ENCODE measurements at places on chromosomes 12 and 14. TPM values are rescaled to one million over a fixed set of nuclear protein-coding genes. Genes with fewer than 3 reads are reported as not detected.

DNA sequence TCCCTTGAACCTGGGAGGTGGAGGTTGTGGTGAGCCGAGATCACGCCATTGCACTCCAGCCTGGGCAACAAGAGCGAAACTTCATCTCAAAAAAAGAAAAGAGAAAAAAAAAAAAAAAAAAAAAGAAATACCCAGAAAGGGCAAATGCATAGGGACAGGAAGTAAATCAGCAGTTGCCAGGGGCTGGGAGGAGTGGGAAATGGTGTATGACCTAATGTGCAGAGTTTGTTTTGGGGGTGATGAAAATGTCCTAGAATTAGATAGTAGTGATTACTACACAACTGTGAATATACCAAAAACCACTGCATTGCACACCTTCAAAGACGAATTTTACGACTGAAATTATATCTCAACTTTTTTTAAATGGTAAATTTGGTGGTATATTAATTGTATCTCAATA lies 20.4 kb downstream of the DUSP16 start:
- DNase-seq: no peak

The TDRD9 gene
- 0.50 TPM for total RNA-seq

DNA sequence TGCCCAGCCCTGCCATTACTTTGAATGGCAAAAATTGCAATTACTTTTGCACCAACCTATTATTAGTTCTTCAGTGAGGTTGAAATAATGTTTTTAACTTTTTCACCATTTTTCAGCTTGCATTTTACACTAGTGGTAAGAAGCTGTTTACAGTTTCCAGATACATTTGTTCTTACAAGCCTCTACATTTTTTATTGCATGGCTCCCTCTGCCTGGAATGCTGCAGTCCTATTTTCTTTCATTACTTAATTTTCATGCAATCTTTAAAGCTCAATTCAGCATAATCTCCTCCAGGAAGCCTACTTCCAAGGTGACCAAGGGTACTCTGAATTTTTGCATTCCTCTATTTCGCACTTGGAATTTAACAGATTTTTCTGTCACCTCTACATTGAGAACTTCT lies 33.4 kb downstream of the CCER1 start:
- DNase-seq: peak; percentile 12

DNA sequence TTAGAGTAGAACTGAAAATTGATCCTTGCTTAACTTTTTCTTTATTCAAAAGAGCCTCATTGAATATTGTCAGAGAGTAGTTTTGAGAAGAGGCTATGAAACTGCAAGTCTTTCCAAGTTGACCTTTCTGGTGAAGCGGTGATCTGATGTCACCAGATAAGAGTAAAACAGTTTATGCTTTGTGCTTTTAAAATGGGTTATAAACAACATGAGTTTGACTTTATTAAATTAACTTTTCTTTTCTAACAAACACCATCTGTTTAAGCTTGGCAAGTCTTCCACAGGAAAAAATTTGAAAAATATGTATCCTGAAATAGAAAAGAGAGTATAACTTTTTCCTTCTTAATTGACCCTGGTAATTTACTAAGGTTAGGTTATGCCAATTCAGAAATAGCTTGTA lies 408.7 kb upstream of the NOVA1 start:
- DNase-seq: no peak

DNA sequence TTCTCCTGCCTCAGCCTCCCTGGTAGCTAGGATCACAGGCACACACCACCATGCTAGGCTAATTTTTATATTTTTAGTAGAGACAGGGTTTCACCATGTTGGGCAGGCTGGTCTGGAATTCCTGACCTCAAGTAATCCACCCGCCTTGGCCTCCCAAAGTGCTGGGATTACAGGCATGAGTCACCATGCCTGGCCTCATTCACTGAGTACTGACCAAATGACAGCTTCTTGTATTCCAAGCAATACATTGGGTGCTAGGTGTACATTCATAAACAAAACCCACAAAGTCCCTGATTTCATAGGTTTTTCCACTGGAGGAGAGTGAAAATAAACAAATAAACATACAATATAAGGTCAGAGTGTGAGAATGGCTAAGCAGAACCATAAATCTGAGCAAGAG lies 136.3 kb downstream of the HELB start:
- DNase-seq: peak; percentile 7

DNA sequence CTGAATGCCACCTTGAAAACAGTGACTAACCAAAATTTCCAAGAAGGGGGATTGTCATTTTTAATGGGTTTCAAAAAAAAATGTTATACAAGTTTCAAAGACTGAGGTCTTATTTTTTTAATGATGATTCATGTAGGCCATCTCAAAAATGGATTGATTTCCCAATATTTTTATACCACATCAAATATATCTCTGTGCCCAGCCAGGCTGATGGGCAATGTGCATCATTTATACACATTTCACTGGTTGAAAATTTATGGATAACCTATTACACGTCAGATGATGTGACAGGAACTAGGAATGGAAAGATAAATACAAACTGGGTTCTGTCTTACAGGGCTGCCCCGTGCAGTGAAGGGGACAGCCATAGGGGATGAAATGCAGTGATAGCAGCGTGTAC lies 112.7 kb upstream of the TMPO start:
- DNase-seq: no peak

The SERPINA9 gene
- total RNA-seq: not detected

DNA sequence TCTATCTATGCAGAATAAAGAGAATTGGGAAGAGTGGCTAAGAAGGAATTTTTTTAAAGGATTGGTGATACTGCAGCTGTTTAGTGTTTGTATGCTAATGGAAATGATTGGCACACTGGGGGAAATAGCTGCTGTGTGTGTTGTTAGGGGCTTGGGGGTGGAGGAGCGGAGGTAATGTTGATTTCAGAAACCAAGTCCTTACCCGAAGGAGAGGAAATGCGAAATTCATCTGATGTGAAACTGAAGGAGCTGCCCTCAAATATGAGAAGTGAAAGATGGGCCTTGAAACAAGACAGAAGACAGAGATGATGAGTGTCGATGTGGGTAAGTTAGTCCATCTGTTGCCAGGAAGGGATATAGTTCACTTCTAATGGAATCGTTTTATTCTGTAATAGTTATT lies 21.2 kb upstream of the RNASE12 start:
- no peak for DNase-seq

DNA sequence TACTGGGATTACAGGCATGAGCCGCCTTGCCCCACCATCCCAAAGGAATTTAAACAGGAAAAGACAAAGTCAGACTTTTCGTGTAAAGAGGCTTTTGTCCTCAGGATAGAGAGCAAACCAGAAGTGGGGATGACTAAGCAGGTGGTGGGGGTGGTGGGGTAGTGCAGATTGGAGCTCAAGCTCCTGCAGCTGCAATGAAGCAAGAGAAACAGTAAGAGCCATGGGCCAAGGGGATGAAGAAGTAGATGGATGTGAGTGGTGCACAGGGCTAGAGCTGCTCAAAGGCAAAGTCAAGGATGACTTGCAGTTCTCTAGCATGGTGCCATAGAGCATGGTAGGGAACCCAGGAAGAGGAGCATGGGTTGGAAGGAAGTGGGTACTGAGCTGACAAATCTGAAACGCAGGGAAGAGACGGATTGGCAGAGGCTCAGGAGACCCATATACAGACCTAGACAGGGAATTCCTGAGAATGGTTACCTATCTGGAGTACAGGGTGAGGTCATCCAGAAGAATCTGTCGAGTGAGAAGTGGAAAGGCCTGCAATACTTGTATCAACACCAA lies 11.4 kb upstream of the RNF34 start:
- peak; percentile 15 for DNase-seq

The CD69 gene
- not detected for total RNA-seq

The SIX6 gene
- not detected for total RNA-seq

DNA sequence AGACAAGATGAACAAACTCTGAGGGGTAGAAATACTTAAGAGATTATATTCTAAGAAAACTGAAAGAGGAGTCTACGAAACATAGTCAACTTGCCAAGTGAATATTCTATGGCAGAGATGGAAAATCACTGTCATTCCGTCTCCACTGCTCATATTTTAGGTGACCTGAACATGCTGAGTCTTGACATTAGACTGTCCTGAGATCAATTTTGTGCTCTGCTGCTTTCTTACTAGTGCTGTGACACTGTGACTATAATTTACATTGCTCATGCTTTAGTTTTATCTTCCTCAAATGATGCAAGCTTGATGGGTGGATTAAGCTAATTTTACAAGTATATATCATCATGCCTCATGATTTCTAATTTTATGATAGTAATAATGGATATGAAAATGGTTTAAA lies 228.2 kb upstream of the LRFN5 start:
- DNase-seq: no peak

GRCh38 chr12:122459211-122459610 lies 36.7 kb upstream of the CLIP1 start:
- DNase-seq: no peak

- DNase-seq: no peak
Measured at GRCh38 chr14:54881761-54882401, 20.7 kb downstream of the GCH1 start.

- no peak for DNase-seq
Measured at GRCh38 chr14:99267837-99268781, 3.9 kb downstream of the BCL11B start.

DNA sequence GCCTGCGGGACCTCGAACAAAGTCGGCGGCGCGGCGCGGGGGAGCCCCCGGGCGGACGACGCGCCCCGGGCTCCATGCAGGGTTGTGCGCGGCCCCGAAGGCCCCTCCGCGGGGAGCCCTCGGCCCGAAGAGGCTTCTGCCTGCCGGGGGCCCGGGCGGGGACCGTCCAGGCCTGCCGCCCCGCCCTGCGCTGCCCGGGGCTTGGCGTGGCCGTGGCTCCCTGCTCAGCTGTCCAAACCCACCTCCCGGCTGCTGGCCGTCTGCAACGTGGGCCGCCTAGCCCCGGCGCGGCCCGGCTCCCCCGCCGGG lies 670 bp downstream of the DYRK2 start:
- DNase-seq: no peak

- DNase-seq: no peak
Measured at GRCh38 chr14:89440986-89441909, 24.2 kb upstream of the FOXN3 start.

The PIANP gene
- total RNA-seq: 0.17 TPM

The CLEC4D gene
- total RNA-seq: not detected

The GPR84 gene
- not detected for total RNA-seq

GRCh38 chr12:106883426-106883825 lies 72.3 kb upstream of the TMEM263 start:
- peak; percentile 23 for DNase-seq

- peak; percentile 10 for DNase-seq
Measured at GRCh38 chr12:22728987-22729386, 104.0 kb downstream of the ETNK1 start.

DNA sequence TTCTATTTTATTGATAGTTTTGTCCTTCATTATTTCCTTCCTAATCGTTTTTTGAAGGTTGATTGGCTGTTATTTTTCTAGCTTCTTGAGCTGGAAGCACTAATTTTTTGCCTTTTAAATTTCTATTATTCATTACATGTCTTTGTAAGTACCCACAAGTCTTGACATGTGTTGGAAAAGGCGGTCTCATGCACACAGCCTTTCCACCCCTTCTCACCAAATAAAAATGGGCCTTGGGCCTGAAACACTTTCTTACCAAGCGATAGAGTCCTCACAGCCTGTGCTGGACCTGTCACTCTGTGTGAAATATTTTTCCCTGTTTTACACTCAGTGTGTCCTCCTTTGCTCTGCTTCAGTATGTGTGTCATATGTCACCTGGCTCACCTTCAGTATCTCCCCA lies 9.9 kb downstream of the ETNK1 start:
- no peak for DNase-seq

The GDF11 gene
- 4.3 TPM for total RNA-seq

DNA sequence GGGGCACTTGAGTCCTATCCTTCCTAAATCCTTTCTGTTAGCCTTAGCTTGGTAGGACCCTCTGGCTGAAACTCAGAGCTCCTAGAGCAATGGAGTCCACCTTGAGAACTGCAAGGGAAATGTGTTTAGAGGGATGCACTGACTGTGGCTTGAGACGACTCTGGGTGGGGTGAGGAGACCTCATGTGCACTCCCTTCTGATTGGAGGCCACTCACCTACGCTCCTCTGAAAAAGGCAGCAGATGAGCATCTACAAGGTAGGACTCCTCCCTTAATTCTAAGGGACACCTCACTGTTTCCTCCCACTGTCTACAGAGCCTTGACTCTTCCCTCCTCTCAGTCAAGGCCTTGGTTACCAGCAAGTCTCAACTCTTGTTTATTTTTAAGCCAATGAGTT lies 1.0 kb downstream of the MAP3K12 start:
- no peak for DNase-seq

The KERA gene
- total RNA-seq: not detected

GRCh38 chr12:111396726-111397445 lies 8.8 kb upstream of the SH2B3 start:
- peak; percentile 78 for DNase-seq

GRCh38 chr12:116400636-116401372 lies 123.3 kb upstream of the MED13L start:
- no peak for DNase-seq

DNA sequence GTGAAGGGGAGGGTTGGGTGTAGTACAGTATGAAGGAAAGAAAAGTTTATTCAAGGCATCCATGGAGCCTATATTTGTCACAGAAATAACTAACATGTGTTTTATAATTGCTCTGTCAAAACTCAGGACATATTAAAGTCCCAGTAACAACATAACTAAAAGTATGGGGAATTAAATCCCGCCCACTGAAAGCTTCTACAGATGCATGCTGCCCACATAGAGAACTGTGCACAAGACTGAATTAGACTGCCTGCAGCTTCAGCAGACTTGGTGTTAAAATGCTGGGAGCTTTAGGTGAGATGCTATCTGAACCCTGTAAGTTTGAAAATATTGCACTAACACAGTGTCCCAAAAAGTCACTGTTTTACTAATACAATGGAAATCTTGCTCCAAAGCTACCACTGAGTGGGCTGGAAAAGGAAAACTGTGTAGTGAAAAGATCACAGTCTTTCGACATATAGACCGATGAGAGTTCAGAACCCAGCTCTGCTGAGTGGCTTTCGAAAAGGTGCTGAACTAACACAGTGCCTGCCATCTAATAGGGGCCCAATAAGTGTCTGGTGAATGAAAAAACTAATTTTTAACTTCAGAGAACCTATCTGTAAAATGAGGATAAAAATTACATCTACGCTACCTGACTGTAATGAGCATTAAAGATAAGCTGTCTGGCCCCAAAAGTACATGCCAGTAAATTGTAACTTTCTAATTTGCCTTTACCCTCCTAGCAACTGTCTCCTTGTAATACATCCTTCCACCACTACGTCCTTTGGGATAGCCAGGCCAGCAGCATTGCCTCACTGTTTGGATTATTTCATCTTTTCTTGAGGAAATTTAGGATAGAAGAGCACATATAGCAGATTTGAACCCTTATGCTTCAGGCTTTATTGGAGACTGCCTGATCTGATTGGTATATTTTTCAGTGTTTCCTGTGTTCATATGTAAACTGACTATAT lies 237.6 kb downstream of the BCAT1 start:
- DNase-seq: no peak

DNA sequence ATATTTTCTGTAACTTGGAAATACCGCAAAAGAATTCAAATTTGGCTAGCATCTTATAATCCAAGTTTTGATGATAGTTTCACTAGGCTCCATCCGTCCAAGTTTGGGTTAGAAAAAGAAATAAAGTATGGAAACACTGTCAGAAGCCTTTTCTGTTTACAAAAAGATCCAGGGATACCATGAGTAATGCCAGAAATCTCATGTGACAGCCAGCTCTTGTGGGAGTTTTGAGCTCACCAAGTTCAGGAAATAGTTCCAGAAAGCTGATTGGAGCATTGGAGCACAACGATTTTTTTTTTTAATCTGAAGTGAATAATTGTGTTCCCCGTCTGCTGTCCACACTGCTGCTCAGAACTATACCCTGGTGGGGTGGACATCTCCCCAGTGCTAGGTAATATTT lies 229.7 kb upstream of the NPAS3 start:
- DNase-seq: peak; percentile 94

- DNase-seq: no peak
Measured at GRCh38 chr12:52182384-52182783, 9.4 kb downstream of the KRT80 start.

- no peak for DNase-seq
Measured at GRCh38 chr14:71960494-71961353, 28.5 kb downstream of the RGS6 start.
